ENCODE measurements at places on chromosomes 2 and 18. TPM values are rescaled to one million over a fixed set of nuclear protein-coding genes. Genes with fewer than 3 reads are reported as not detected.

The UGT1A1 gene
- not detected for total RNA-seq

The SPAST gene
- total RNA-seq, result 31.9 TPM

The ADRA2B gene
- total RNA-seq, result 6.6 TPM

The GALNT3 gene
- 22.6 TPM for total RNA-seq

The ANKRD62 gene
- not detected for total RNA-seq

The MBP gene
- 19.2 TPM for total RNA-seq

The ASB18 gene
- total RNA-seq, result not detected

The ZNF514 gene
- total RNA-seq, result 13.3 TPM

- H3K4me3 ChIP-seq, result no peak overlapping the region
- no peaks in the 10 kb centered on the region for H3K36me3 ChIP-seq
- H3K4me1 ChIP-seq, result no peaks in the 10 kb centered on the region
- no peak overlapping the region for H3K27ac ChIP-seq
Observed at GRCh38 chr2:237154082-237154638, 68.5 kb downstream of the COPS8 start.

DNA sequence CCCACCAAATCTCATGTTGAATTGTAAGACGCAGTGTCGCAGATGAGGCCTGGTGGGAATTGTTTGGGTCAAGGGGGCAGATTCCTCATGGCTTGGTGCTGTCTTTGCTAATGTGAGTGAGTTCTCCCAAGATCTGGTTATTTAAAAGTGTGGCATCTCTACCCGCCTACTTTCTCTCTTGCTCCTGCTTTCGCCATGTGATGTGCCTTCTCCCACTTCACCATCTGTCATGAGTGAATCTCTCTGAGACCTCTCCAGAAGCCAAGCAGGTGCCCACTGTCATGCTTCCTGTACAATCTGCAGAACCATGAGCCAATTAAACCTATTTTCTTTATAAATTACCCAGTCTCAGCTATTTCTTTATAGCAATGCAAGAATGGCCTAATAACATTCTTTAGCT is 246.6 kb upstream of the CDH20 start:
- H3K27ac ChIP-seq, result no peak overlapping the region
- H3K4me3 ChIP-seq, result no peak overlapping the region
- no peak for DNase-seq
- H3K4me1 ChIP-seq, result no peaks in the 10 kb centered on the region

DNA sequence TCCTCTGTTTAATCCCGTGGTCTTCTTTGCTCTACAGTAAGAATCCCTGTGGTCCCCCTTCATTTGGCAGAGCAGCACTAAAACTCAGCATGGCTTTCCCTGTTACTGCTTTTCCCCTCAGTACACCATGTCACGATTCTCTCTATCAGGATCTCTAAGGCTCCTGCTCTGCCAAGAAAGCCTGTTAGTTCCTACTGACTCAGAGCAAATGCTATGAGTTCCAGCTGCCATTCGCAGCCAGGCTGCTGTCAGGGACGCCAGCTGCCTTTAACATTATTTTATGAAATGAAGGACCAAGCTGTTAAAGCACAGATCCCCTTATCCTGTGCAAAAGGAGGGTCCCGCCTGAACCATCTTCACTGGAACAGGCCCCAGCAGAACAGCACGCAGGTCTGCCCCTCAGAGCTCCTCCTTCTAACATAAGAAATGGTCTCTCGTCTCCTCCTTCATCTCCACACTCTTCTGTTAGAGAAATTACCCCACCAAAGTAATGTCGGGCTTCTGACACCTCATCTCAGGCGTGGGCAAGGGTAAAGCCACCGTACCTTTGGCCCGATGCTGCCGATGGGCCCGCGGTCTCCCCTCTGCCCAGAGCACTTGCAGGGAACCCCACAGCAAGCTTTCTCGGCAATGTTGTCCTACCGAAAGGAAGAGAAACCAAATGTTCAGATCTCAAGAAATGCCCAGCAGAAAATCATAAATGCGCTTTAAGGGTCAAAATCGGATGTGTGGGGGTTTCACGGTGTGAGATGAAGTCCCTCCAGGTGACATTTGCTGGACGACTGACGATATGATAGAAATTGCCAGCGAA is 52.6 kb downstream of the COL6A3 start:
- no peak overlapping the region for H3K4me3 ChIP-seq
- H3K4me1 ChIP-seq, result peaks cover 15% of the 10 kb centered on the region
- no peak overlapping the region for H3K27ac ChIP-seq
- H3K36me3 ChIP-seq, result no peaks in the 10 kb centered on the region

DNA sequence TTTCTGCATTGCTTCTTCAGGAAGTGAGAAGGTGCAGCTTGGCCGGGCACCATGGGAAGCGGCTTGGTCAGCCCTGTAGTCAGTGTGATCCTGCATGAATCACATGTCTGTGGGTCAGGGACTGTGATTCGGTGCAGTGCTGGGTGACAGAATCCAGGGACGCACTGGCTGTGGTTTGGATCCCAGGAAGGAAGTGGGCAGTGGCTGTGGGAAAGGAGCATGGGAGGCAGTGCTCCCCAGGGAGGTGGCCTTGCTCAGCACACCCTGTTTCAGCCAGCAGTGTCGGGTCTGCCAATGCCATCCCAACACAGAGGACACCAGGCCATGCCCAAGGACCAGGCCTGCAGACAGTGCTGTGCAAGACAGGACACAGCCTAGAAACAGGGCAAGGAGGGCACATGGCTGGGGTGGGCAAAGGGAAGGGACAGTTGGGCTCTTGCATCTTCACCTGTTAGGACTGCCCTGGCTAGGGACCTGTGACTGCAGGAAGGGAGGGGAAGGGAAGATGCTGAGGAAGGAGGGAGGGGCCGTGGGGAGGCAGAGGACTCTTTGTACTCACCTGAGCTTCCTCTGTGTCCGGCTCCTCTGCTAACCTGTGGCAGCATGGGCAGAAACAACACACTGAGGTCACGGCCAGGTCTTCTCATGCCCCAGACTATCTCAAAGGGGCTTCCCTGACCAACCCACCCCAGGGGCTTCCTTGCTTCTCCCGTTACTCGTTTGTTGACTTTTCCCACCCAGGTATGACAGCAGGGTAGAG is 37.2 kb upstream of the DNMT3A start:
- H3K27me3 ChIP-seq, result peaks cover 8% of the 10 kb centered on the region
- no peak overlapping the region for H3K4me3 ChIP-seq
- no peaks in the 10 kb centered on the region for H3K36me3 ChIP-seq
- peaks cover 12% of the 10 kb centered on the region for H3K4me1 ChIP-seq
- H3K27ac ChIP-seq, result no peak overlapping the region
- no peak for DNase-seq

- H3K4me1 ChIP-seq, result no peaks in the 10 kb centered on the region
- no peaks in the 10 kb centered on the region for H3K27me3 ChIP-seq
- H3K4me3 ChIP-seq, result no peak overlapping the region
- no peaks in the 10 kb centered on the region for H3K36me3 ChIP-seq
- DNase-seq, result no peak
- H3K27ac ChIP-seq, result no peak overlapping the region
Observed at GRCh38 chr2:228224410-228224809, 42.9 kb upstream of the SPHKAP start.

DNA sequence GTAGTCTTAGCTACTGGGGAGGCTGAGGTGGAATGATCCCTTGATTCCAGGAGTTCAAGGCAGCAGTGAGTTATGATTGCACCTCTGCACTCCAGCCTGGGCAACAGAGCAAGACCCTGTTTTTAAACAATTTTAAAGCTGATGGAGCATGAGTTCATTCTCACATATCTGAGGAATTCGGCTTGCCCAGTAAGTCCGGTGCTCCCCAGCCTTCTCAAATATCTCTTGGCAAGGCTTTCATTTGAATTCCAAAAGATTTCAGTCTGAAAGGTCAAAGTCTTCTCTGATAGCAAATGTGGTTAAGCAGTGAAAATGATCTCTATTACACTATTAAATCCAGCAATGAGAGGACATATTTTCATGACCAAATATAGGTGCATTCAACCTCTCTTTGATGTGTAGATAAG is 27.9 kb downstream of the PIEZO2 start:
- no peaks in the 10 kb centered on the region for H3K36me3 ChIP-seq
- DNase-seq, result no peak
- H3K27me3 ChIP-seq, result no peaks in the 10 kb centered on the region
- H3K27ac ChIP-seq, result no peak overlapping the region
- no peak overlapping the region for H3K4me3 ChIP-seq

DNA sequence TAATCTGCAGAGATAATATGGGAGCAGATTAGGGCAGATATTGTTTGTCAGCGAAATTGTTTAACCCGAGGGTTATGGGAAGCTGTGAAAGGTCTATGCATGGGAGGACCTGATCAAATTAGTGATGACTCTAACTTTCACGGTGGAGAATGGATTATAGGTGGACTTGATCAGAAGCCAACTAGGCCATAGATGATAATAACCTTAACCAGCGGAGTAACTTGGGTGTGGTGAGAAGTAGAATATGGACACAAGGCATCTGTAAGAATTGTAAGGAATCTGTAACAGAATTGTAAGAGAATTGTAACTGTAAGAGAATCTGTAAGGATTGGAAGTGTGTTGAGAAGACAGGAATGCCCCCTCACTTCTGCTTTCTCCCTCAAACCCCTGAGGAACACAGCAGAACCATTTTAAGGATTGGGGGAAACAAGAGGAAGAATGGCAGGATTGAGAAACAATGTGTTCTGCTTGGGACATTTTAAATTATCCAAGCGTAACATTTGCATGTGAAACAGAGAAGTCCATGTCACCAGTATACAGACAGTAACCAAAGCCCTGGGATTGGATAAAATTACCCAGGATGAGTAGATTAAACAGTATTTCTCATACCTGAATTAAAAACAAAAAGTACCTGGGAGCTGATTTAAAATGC is 14.9 kb upstream of the SLC39A10 start:
- no peak for DNase-seq
- peaks cover 15% of the 10 kb centered on the region for H3K4me1 ChIP-seq
- no peaks in the 10 kb centered on the region for H3K27me3 ChIP-seq
- H3K4me3 ChIP-seq, result no peak overlapping the region
- H3K36me3 ChIP-seq, result no peaks in the 10 kb centered on the region

- DNase-seq, result no peak
- H3K4me3 ChIP-seq, result no peak overlapping the region
- H3K4me1 ChIP-seq, result no peaks in the 10 kb centered on the region
- no peaks in the 10 kb centered on the region for H3K27me3 ChIP-seq
- H3K36me3 ChIP-seq, result no peaks in the 10 kb centered on the region
- no peak overlapping the region for H3K27ac ChIP-seq
Observed at GRCh38 chr2:197247083-197247482, 63.5 kb downstream of the ANKRD44 start.

GRCh38 chr2:24024018-24024417 is 14.1 kb downstream of the MFSD2B start:
- peaks cover 2% of the 10 kb centered on the region for H3K36me3 ChIP-seq
- H3K27me3 ChIP-seq, result no peaks in the 10 kb centered on the region

DNA sequence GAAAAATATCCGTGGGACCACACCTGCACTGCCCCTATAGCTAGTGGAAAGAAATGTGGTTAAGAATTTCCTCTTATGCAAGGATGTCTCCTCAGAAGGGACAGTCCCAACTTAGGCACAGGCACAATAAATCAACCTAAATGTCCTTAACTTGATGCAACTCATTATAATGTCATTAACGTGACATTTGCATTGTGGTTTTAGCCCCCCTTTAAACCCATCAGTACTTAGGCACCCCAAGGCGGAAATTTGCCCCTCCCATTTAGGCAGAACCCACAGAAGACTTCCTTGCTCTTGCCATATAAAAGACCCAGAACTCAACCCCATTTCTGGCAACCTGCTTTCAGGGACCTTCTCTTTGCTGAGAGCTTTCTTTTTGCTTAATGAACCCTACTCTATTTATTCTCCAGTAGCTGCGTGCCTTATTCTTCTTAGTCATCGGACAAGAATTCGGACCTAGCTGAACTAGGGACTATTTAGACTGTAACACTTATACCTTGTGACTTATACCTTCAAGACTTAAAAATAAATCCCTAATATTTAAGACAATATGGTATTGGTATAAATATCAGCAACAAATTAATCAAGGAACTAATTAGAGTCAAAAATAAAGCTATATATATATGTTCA is 1281.6 kb upstream of the TMEFF2 start:
- no peaks in the 10 kb centered on the region for H3K27me3 ChIP-seq

DNA sequence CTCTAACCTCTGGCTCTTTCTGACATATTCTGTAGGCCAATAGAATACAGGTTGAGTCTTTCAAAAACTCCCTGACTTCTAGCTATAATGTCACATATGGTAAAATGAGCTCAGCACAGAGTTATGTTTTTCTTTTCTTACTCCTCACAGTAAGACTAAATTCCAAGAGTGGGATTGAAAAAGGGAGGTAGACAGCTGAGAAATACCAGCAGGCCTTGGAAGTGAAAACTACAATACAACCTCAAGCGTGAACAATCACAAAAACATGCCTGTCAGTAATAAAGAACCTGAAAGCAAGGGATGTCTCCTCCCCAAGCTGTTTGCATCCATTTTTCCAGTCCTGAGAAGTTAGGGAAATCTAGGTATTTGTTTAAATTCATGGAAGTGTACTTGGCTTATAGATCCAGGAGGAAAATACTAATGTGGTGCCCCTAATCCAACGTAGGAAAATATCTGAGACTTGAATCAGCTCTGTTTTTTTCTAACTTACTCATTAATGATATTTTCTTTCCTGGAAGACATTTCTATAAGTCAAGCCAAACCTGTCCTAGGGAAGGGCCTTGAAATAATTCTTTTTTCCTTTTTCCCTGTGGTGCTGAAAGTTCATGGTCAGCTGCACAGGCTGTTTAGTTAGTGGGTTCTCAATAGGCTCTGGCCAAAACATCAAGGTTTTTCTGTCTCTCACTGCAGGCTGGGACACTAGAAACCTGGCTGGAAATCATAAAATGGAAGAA is 167.9 kb upstream of the SPATS2L start:
- H3K4me3 ChIP-seq, result no peak overlapping the region
- H3K27me3 ChIP-seq, result no peaks in the 10 kb centered on the region
- H3K4me1 ChIP-seq, result peaks cover 7% of the 10 kb centered on the region
- H3K27ac ChIP-seq, result no peak overlapping the region
- DNase-seq, result no peak

- H3K36me3 ChIP-seq, result no peaks in the 10 kb centered on the region
- no peak overlapping the region for H3K27ac ChIP-seq
- no peak overlapping the region for H3K4me3 ChIP-seq
- DNase-seq, result no peak
- no peaks in the 10 kb centered on the region for H3K4me1 ChIP-seq
- H3K27me3 ChIP-seq, result no peaks in the 10 kb centered on the region
Observed at GRCh38 chr2:18413676-18414396, 146.6 kb downstream of the RDH14 start.

- no peak for DNase-seq
- no peak overlapping the region for H3K4me3 ChIP-seq
- H3K27ac ChIP-seq, result no peak overlapping the region
- no peaks in the 10 kb centered on the region for H3K27me3 ChIP-seq
- no peaks in the 10 kb centered on the region for H3K36me3 ChIP-seq
Observed at GRCh38 chr2:136356125-136357006, 238.4 kb upstream of the CXCR4 start.

- H3K4me3 ChIP-seq, result no peak overlapping the region
- DNase-seq, result no peak
- no peaks in the 10 kb centered on the region for H3K4me1 ChIP-seq
- no peaks in the 10 kb centered on the region for H3K36me3 ChIP-seq
- no peak overlapping the region for H3K27ac ChIP-seq
- H3K27me3 ChIP-seq, result no peaks in the 10 kb centered on the region
Observed at GRCh38 chr2:67666386-67667053, 269.4 kb downstream of the ETAA1 start.

GRCh38 chr18:77079954-77080682 is 52.5 kb downstream of the MBP start:
- no peak overlapping the region for H3K4me3 ChIP-seq
- no peak overlapping the region for H3K27ac ChIP-seq
- no peaks in the 10 kb centered on the region for H3K27me3 ChIP-seq
- H3K4me1 ChIP-seq, result no peaks in the 10 kb centered on the region
- no peaks in the 10 kb centered on the region for H3K36me3 ChIP-seq
- DNase-seq, result no peak

GRCh38 chr2:230877759-230878598 is 13.2 kb downstream of the ITM2C start:
- no peaks in the 10 kb centered on the region for H3K4me1 ChIP-seq
- H3K27me3 ChIP-seq, result no peaks in the 10 kb centered on the region
- no peak overlapping the region for H3K27ac ChIP-seq
- no peak for DNase-seq
- peaks cover 47% of the 10 kb centered on the region for H3K36me3 ChIP-seq
- H3K4me3 ChIP-seq, result no peak overlapping the region
